ENCODE measurements at places on chromosomes 6 and 20. TPM values are rescaled to one million over a fixed set of nuclear protein-coding genes. Genes with fewer than 3 reads are reported as not detected.

DNA sequence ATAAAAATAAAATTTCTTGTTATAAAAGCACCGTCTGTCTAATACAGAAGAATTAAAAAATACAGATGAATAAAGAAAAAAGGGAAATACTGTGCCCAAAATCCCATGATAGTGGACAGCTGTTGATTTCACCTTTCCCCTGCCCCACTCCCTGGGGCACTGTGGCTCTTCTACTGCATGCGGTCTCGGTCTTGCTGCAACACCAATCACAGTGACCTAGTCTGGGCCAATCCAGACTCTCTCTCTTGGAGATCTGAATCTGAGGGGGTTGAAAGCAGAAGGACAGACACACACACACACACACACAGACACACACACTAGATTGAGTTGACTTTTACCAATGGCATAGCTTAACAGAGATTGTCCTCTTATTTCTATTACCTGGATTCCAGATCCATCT, 70.5 kb upstream of the FYN start:
- no peak for DNase-seq

GRCh38 chr6:119749335-119749734, 399.8 kb upstream of the MAN1A1 start:
- no peak for DNase-seq

- no peak for DNase-seq
Measured at GRCh38 chr20:35886537-35886936, 67.8 kb downstream of the SCAND1 start.

The FOXC1 gene
- total RNA-seq, result 0.55 TPM

The FAM162B gene
- total RNA-seq, result not detected

The CYP21A2 gene
- 1.5 TPM for total RNA-seq
